ENCODE measurements at places on chromosomes 16 and 17. TPM values are rescaled to one million over a fixed set of nuclear protein-coding genes. Genes with fewer than 3 reads are reported as not detected.

GRCh38 chr17:42585353-42585752 is 7.8 kb upstream of the PSMC3IP start:
- no peak overlapping the region for H3K4me3 ChIP-seq
- no peaks in the 10 kb centered on the region for H3K4me1 ChIP-seq
- peaks cover 29% of the 10 kb centered on the region for H3K36me3 ChIP-seq
- H3K27ac ChIP-seq, result no peak overlapping the region
- DNase-seq, result no peak

- H3K4me1 ChIP-seq, result peaks cover 58% of the 10 kb centered on the region
- H3K4me3 ChIP-seq, result peak overlapping the region; percentile 99
- DNase-seq, result no peak
- peak overlapping the region; percentile 93 for H3K27ac ChIP-seq
- peaks cover 12% of the 10 kb centered on the region for H3K36me3 ChIP-seq
Measured at GRCh38 chr17:48051283-48051682, 3.1 kb downstream of the NFE2L1 start.

- H3K27me3 ChIP-seq, result no peaks in the 10 kb centered on the region
- H3K4me1 ChIP-seq, result peaks cover 15% of the 10 kb centered on the region
- no peak overlapping the region for H3K4me3 ChIP-seq
- H3K36me3 ChIP-seq, result peaks cover 3% of the 10 kb centered on the region
- no peak overlapping the region for H3K27ac ChIP-seq
Measured at GRCh38 chr17:48113201-48113676, 5.7 kb downstream of the SNX11 start.

GRCh38 chr17:59804901-59805465 is 87.8 kb downstream of the TUBD1 start:
- H3K36me3 ChIP-seq, result no peaks in the 10 kb centered on the region
- H3K27me3 ChIP-seq, result no peaks in the 10 kb centered on the region
- H3K4me1 ChIP-seq, result no peaks in the 10 kb centered on the region
- H3K27ac ChIP-seq, result no peak overlapping the region
- H3K4me3 ChIP-seq, result no peak overlapping the region

GRCh38 chr17:82383411-82383810 is 11.8 kb downstream of the UTS2R start:
- no peak overlapping the region for H3K27ac ChIP-seq
- no peaks in the 10 kb centered on the region for H3K27me3 ChIP-seq
- no peak for DNase-seq
- no peaks in the 10 kb centered on the region for H3K36me3 ChIP-seq

DNA sequence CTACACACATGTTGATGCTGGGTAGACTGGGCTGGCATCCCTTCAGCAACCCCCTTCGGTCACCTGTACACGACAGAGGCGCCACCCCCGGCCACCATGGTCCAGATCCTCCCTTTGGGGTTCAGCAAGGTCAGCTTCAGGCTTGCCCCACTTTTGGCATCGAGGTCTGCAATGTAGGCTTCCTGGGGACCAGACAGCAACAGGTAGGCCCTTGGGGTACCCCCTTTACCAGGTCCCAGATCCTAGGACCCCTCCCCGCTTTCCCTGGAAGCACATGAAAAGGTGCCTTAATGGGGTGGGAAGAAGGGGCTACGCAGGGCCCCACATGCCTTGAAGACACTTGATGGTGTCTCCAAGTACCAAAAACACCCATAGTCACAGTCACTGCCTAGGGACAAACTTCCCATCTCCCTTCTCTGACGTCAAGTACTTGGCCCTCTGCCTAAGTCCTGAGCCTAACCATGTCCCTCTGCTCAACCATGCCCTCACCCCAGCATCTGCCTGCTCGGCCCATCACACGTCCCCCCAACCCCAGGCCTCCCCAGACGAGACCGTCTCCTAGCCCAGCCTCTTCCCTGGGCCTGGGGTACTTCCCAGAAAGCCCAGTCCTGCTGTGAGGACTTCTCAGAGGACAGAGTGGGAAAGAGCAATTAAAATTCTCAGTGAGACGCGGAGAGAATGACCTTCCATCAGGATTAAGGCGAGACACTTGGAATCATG is 12.1 kb downstream of the ACLY start:
- no peaks in the 10 kb centered on the region for H3K27me3 ChIP-seq
- H3K36me3 ChIP-seq, result peaks cover 68% of the 10 kb centered on the region
- DNase-seq, result no peak
- no peak overlapping the region for H3K27ac ChIP-seq
- no peaks in the 10 kb centered on the region for H3K4me1 ChIP-seq
- H3K4me3 ChIP-seq, result no peak overlapping the region

Gene FNDC8
- not detected for total RNA-seq

DNA sequence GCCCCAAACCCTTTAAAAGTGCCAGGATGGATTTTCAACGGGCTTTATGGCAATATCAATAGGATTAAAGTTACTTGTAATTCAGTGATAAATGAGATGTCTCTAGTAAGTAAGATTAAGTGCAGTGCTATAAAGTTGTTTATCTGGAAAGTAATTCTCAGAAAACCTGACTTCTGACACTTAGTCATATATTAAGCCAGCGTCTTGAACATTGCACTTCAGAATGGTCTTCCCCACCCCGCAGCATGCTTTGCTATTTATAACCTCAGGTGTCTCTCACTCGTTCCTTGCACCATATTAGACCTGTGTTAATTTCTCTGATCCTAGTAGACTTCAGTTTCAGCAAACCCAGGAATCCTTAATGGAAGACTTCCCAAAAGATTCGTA is 2.1 kb upstream of the MAF start:
- no peak overlapping the region for H3K27ac ChIP-seq
- H3K4me3 ChIP-seq, result no peak overlapping the region
- no peak for DNase-seq
- no peaks in the 10 kb centered on the region for H3K36me3 ChIP-seq
- H3K4me1 ChIP-seq, result peaks cover 15% of the 10 kb centered on the region

DNA sequence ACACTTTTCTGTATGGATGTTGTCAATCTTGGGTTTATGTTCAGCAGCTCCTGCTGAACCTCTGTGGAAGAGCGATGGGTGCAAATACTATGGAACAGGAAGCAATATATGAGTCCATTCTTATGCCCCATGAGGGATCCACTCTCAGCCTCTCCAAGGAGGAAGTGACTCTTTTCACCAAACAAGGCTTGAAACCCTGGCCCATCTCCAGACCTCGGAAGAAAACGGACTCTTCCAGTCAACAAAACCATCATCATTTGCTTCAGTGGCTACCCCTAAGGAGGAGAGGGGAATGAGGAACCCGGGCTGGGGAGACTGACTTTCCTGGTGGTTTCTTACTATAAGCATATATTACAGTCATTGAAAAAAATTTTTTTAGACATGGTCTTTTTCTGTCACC is 206.2 kb downstream of the AXIN2 start:
- H3K36me3 ChIP-seq, result no peaks in the 10 kb centered on the region
- H3K27me3 ChIP-seq, result no peaks in the 10 kb centered on the region
- no peak overlapping the region for H3K27ac ChIP-seq

Gene ATF7IP2
- total RNA-seq, result 30.4 TPM

DNA sequence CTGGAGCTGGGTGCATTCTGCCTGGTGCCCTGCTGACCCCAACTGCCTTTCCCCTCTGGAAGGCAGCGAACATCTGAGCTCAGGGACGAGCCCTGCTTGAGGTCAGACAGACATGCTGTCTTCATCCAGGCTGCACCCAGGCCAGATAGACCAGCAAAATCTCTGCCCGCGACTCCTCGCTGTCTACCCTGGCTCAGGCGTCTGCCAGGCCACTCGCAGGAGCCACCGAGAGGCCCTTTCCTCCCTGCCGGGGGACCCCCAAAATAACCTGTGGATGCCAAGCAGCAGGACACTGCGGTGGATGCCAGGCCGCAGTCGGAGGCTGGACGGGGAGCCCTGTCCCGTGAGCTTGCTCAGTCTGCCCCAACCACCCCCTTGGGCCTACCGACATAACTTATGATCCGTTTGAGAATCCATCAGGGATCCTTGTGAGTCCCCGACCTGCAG is 3.3 kb upstream of the SLC25A10 start:
- peaks cover 7% of the 10 kb centered on the region for H3K36me3 ChIP-seq
- DNase-seq, result no peak
- H3K4me1 ChIP-seq, result peaks cover 29% of the 10 kb centered on the region
- no peak overlapping the region for H3K4me3 ChIP-seq

- DNase-seq, result no peak
- H3K27me3 ChIP-seq, result no peaks in the 10 kb centered on the region
- H3K4me3 ChIP-seq, result no peak overlapping the region
- peaks cover 12% of the 10 kb centered on the region for H3K4me1 ChIP-seq
- no peaks in the 10 kb centered on the region for H3K36me3 ChIP-seq
Measured at GRCh38 chr16:9447195-9447551, 355.7 kb downstream of the HAPSTR1 start.

GRCh38 chr17:80760511-80760911 is 215.9 kb downstream of the RPTOR start:
- no peaks in the 10 kb centered on the region for H3K36me3 ChIP-seq
- no peak overlapping the region for H3K4me3 ChIP-seq
- no peak for DNase-seq
- H3K4me1 ChIP-seq, result no peaks in the 10 kb centered on the region
- no peaks in the 10 kb centered on the region for H3K27me3 ChIP-seq

DNA sequence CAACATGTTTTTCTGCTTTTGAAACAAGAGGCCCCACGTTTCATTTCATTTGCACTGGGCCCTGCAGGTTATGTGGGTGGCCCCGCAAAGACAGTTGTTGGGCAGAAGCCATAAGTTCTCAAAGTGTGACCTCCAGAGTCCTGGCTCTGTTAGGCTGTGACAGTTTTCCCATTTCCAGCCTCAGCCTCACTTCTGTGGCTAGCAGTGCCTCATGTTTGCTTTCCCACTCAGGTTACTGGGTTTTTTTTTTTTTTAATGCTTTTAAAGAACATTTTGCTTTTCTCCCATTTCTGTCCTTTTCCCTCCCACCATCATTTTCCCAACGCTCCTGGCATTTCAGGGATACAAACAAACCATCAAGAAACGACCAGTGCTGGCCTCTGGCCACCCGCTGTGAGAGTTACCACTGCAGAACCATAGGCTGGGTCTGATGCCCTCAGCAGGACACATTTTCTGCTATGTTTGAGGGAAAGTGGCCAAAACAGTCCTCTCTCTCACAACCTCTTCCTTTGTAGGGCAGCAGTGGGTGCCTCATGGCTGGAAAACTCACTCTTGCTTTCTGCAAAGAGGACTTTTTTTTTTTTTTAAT is 159.0 kb upstream of the MPHOSPH6 start:
- no peaks in the 10 kb centered on the region for H3K36me3 ChIP-seq
- H3K27ac ChIP-seq, result no peak overlapping the region
- peaks cover 12% of the 10 kb centered on the region for H3K4me1 ChIP-seq

GRCh38 chr16:1432388-1433262 is 1.7 kb downstream of the PERCC1 start:
- no peaks in the 10 kb centered on the region for H3K36me3 ChIP-seq
- H3K27me3 ChIP-seq, result no peaks in the 10 kb centered on the region
- no peak overlapping the region for H3K27ac ChIP-seq
- DNase-seq, result peak; percentile 29

Gene ATP2A3
- 32.6 TPM for total RNA-seq

GRCh38 chr16:27670071-27670810 is 120.3 kb downstream of the KATNIP start:
- no peak overlapping the region for H3K27ac ChIP-seq
- H3K36me3 ChIP-seq, result no peaks in the 10 kb centered on the region
- H3K27me3 ChIP-seq, result no peaks in the 10 kb centered on the region
- H3K4me3 ChIP-seq, result no peak overlapping the region
- DNase-seq, result no peak

DNA sequence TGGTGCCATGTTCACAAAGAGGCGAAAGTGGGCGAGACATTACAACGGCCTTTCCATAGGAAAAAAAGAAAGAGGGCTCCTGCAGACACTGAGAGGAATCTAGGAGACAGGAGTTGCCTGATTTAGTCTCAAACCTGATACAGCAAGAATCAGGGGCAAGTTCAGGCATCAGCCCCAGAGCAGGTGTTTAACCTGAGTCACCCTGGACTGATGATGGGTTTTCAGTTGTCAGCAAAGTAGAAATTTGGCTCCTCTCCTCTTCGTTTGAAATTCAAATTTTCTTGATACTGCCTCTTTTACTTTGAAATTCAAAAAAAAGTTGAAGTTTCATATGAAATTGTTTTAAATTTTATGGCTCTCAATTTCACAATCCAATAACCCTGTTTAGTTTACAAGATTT is 189.5 kb downstream of the ABCC12 start:
- no peak for DNase-seq
- H3K4me3 ChIP-seq, result no peak overlapping the region
- peaks cover 8% of the 10 kb centered on the region for H3K4me1 ChIP-seq
- no peak overlapping the region for H3K27ac ChIP-seq

DNA sequence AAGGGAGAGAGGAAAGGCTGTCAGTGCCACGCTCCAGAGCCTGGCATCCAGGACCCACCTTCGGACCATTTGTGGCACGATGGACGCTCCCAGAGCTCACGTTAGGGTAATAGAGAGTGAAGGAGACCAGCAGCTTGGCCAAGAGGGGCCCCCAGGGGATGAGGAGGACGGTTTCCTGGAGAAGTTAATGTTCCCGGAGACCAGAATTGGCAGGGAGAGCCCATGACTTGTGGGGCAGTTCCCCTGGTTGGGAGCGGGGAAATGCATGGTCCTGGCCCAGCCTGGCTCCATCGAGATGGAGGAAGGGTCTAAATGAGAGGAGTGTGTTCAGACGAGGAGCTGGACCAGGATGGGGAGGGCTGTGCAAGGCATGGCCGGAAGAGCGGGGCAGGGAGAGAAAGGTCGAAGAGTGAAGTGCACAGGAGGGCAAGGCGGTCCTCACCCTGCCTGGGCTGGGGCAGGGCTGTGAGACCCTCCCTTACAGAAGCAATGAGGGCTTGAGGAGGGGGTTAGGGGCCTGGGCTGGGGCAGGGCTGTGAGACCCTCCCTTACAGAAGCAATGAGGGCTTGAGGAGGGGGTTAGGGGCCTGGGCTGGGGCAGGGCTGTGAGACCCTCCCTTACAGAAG is 2.9 kb upstream of the HIC1 start:
- peaks cover 6% of the 10 kb centered on the region for H3K4me1 ChIP-seq
- no peak overlapping the region for H3K4me3 ChIP-seq
- H3K36me3 ChIP-seq, result no peaks in the 10 kb centered on the region
- H3K27ac ChIP-seq, result no peak overlapping the region
- DNase-seq, result no peak
- peaks cover 93% of the 10 kb centered on the region for H3K27me3 ChIP-seq

DNA sequence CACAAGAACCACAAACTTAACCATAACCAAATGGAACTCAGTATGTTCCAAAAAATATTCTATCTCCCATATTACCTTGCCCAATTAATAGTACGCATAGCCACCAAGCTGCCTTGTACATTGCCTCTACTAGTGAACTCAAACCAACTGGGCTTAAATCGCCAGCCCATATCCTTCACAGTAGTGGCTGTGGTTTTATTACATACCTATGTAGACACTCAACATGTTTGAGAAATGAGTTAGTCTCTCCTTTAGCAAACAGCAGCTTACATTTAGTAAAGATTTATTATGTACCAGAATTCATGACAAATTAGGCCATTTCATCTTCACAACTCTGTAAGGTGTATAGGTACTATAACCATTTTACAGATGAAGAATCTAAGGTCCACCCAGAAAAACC is 41.4 kb downstream of the GRB2 start:
- H3K4me3 ChIP-seq, result no peak overlapping the region
- no peak for DNase-seq
- H3K27ac ChIP-seq, result no peak overlapping the region
- no peaks in the 10 kb centered on the region for H3K27me3 ChIP-seq
- peaks cover 25% of the 10 kb centered on the region for H3K4me1 ChIP-seq

GRCh38 chr17:45664921-45665320 is 119.2 kb upstream of the CRHR1 start:
- no peaks in the 10 kb centered on the region for H3K27me3 ChIP-seq
- no peak for DNase-seq
- H3K4me3 ChIP-seq, result no peak overlapping the region
- H3K27ac ChIP-seq, result no peak overlapping the region

GRCh38 chr17:29891131-29891530 is 38.9 kb downstream of the SSH2 start:
- H3K27me3 ChIP-seq, result no peaks in the 10 kb centered on the region
- H3K4me1 ChIP-seq, result no peaks in the 10 kb centered on the region
- no peak overlapping the region for H3K4me3 ChIP-seq
- no peak overlapping the region for H3K27ac ChIP-seq
- no peak for DNase-seq

Gene ZSCAN10
- 519 TPM for total RNA-seq

Gene TPSG1
- total RNA-seq, result not detected

Gene IRX5
- total RNA-seq, result 0.07 TPM

Gene HID1
- 8.7 TPM for total RNA-seq
